Activated CD8-positive, alpha-beta T cell treated with anti-CD3 and anti-CD28 coated beads for 36 hours (primary cell): ENCODE measurements at places on chromosomes 3 and 15. TPM values are rescaled to one million over a fixed set of nuclear protein-coding genes. Genes with fewer than 3 reads are reported as not detected.

DNA sequence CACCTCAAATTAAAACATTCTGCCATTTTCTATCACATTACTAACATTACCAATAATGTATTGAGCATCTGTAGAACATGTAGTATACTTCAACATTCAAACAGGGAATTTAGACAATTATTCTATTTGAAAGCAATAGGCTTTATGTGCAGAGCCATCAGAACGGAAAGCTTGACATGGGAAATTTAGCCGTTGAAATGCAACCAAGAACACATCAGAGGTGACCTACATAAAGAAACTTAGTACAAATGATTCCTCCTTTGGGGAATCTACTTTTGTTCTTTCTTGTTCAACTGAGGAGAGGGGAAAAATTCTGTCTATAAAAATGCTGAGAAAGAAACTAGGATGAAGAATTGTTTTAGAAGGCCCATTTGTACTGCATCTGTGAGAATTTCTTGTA lies 38.6 kb upstream of the RBMS3 start:
- DNase-seq = no peak
- no peaks in the 10 kb centered on the region for H3K4me1 ChIP-seq
- H3K4me3 ChIP-seq = no peak overlapping the region
- H3K27ac ChIP-seq = no peak overlapping the region
- H3K27me3 ChIP-seq = peaks cover 1% of the 10 kb centered on the region
- H3K36me3 ChIP-seq = no peaks in the 10 kb centered on the region

The SRGAP3 gene
- total RNA-seq = 1.8 TPM

DNA sequence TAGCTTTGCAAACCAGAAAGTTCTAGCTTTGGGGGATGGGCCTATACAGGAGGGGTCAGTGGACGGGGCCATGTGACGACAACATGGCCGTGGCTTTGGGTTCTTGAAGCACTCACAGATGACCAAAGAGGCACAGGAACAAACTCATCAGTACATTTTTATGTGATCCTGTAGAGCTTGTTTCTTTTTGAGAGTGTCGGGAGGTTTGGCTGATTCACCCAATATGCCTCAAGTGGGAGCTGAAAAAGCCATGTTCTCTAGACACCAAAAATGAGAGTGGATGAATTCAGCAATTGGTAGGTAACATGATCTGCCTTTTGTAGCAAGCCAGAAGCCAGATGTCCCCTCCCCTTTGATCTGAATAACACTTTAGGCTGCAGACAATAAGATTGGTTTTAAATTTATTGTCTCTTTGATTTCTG lies 30.1 kb downstream of the GREM1 start:
- no peak overlapping the region for H3K4me3 ChIP-seq
- no peak overlapping the region for H3K27ac ChIP-seq

DNA sequence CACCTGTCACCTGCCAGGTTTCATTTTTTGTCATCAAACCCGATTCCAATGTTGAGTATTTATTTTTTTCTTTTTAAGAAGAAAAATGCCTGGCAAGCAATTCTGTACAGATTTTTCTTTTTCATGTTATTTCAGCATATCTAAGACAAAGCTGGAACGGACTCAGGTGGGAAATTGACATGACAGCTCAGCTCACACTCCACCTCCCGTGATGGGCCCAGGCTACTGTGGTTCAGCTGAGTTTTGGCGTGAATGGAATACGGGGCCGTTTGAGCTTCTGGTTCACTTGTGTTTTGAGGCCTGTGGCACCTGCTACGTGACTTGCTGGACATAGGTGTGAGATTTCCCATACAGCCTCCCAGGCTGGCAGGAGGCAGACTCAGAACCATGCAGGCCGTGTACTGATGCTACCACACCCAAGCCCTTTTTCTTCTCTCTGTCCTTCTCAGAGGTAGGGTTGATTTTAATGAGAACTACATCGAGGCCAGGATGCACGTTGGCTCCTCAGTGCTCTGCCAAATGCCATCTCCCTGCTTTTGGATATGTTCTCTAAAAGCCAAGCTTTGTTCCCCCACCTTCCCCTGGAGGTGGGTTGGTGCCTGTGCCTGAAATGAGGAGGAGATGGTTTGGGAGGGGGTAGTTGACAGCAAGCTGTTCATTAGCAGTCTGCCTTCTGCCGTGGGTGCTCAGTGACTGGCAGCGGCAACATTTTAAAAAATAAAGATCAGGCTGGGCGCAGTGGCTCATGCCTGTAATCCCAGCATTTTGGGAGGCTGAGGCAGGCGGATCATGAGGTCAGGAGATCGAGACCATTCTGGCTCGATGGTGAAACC lies 48.7 kb downstream of the TRAK1 start:
- H3K4me3 ChIP-seq = no peak overlapping the region
- no peaks in the 10 kb centered on the region for H3K27me3 ChIP-seq
- no peaks in the 10 kb centered on the region for H3K36me3 ChIP-seq

DNA sequence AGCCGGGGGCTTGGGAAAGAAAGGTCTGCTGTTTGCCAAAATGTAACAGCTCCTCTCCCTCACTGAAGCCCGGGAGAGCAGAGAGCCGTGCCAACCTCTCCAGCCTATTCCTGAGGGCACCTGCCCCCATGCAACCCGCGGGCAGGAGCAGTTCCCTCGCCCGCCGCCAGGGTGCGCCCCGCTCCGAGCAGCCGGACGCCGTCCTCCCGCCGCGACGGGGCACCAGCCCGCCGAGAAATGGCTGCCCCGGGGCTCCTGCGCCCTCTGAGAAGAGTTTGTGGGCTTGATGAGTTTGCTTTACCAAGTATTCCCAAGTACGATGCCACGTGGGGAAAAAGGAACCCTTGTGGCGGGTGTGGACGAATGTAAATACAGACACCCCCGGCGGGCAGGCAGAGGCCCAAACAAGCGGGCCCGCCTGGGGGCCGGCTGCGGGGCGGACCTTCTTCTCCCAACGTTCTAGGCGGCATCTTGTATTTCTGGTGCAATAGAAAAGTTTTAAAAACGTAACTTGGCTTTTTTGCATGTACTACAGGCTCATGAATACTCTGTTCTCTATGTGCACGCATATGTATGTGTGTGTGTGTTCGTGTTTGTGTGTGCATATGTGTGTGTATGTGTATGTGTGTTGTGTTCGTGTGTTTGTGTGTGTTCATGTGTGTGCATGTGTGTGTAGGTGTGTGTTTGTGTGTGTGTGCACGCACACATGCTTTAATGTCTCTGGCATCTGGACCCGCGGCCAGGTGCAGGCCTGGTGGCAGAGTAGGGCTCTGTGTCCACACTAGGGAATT lies 162.9 kb downstream of the CHSY1 start:
- peaks cover 8% of the 10 kb centered on the region for H3K4me1 ChIP-seq
- no peak overlapping the region for H3K27ac ChIP-seq
- no peaks in the 10 kb centered on the region for H3K27me3 ChIP-seq
- no peak overlapping the region for H3K4me3 ChIP-seq
- no peaks in the 10 kb centered on the region for H3K36me3 ChIP-seq
- peak; percentile 83 for DNase-seq

The PATL2 gene
- total RNA-seq = 16.1 TPM

- H3K4me3 ChIP-seq = no peak overlapping the region
- H3K36me3 ChIP-seq = no peaks in the 10 kb centered on the region
- no peak overlapping the region for H3K27ac ChIP-seq
- no peaks in the 10 kb centered on the region for H3K27me3 ChIP-seq
- DNase-seq = no peak
- H3K4me1 ChIP-seq = peaks cover 15% of the 10 kb centered on the region
These were observed 99.9 kb downstream of the CD47 start for GRCh38 chr3:107990926-107991325.

GRCh38 chr15:78307976-78308375 lies 8.6 kb upstream of the SKIC8 start:
- H3K4me3 ChIP-seq = no peak overlapping the region

DNA sequence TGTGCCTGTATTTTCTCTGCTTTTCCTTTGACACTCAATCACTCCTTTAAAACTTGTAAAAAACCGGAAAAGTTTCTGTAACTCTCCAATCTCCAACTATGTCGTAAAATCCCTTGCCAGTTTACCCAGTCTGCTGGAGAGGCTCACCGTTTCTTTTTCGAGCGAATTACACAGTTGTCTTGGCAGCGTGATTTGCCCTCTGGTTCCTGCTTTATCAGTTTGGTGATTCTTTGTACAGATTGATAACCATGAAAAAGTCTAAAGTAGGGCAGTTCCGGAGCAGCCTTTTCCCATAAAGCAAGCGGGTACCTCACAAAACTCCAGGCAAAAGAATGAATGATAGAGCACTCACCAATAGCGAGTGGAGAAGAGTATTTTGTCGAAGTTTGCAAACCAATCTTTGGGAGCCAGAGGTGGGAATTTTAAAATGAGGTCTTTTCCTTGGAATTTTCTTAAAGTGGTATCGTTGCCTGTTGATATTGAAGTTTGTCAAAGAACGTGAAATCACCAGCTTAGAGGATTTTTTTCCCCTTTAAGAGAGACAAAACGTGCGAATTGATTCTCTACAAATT lies at the start of gene TTC23:
Gene TTC23 (minus strand): TSS at position 312 of the 572 bp plus-strand sequence. CDS start 20,869 bp downstream, outside the sequence.
- no peaks in the 10 kb centered on the region for H3K27me3 ChIP-seq
- H3K4me1 ChIP-seq = peaks cover 26% of the 10 kb centered on the region
- H3K4me3 ChIP-seq = no peak within 1 kb of the TSS
- DNase-seq = no peak

DNA sequence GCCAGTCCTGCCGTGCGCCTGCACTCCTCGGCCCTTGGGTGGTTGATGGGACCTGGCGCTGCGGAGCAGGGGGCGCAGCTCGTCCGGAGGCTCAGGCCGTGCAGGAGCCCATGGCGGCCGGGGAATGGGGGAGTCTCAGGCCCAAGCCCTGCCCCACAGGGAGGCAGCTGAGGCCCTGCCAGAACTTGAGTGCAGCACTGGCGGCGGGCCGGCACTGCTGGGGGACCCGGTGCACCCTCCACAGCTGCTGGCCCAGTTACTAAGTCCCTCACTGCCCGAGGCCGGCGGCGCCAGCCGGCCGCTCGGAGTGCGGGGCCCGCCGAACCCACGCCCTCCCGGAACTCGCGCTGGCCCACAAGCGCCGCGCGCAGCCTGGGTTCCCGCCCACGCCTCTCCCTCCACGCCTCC lies 190.9 kb upstream of the MME start:
- H3K27ac ChIP-seq = no peak overlapping the region
- no peak for DNase-seq
- H3K27me3 ChIP-seq = no peaks in the 10 kb centered on the region
- H3K4me3 ChIP-seq = no peak overlapping the region

GRCh38 chr15:33157371-33158037 lies 37.0 kb downstream of the FMN1 start:
- peaks cover 4% of the 10 kb centered on the region for H3K27me3 ChIP-seq
- H3K27ac ChIP-seq = no peak overlapping the region
- no peak for DNase-seq

DNA sequence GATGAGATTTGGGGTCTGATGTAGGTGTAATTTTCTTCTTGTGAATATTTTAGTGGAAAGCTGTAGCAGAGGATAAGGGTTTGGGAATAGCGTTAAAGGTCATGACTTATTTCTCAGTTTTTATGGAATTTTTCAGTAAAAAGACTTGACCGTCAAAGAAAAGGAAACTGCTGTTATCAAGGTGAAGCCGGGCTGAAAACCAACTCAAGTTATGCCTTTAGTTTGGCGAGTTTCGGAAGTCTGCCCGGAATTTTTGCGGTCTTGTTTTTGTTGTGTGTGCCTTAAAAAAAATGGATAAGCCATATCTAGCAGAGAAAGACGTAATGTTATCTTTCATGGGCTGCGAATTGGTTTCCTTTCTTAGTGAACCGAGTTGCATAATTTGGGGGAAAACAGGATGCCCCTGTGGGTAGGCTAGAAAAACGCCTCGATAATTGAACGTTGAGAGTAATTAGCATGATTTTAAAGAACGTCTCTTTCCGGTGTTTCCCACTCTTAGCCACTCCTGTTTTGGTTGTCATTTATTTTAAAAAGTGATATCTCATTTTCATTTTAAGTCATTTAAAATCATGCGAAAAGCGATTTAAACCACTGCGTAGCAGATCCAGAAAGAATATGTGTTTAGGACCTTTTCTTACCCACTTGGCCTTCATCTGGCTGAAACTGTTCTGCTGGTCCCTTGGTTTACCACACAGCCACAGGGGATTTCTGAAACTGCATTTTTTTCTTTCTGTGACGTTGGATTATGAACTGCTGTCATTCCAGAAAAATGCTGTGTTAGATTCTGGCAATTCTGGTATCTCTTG lies 1.1 kb downstream of the NFKBIZ start:
- H3K36me3 ChIP-seq = peaks cover 55% of the 10 kb centered on the region
- H3K27ac ChIP-seq = peak overlapping the region; percentile 96
- H3K4me1 ChIP-seq = peaks cover 57% of the 10 kb centered on the region
- peak overlapping the region; percentile 87 for H3K4me3 ChIP-seq
- H3K27me3 ChIP-seq = no peaks in the 10 kb centered on the region

GRCh38 chr15:75352186-75353080 lies 5.6 kb downstream of the NEIL1 start:
- H3K36me3 ChIP-seq = peaks cover 25% of the 10 kb centered on the region
- no peak for DNase-seq
- H3K27ac ChIP-seq = no peak overlapping the region
- peaks cover 21% of the 10 kb centered on the region for H3K4me1 ChIP-seq
- H3K4me3 ChIP-seq = no peak overlapping the region

DNA sequence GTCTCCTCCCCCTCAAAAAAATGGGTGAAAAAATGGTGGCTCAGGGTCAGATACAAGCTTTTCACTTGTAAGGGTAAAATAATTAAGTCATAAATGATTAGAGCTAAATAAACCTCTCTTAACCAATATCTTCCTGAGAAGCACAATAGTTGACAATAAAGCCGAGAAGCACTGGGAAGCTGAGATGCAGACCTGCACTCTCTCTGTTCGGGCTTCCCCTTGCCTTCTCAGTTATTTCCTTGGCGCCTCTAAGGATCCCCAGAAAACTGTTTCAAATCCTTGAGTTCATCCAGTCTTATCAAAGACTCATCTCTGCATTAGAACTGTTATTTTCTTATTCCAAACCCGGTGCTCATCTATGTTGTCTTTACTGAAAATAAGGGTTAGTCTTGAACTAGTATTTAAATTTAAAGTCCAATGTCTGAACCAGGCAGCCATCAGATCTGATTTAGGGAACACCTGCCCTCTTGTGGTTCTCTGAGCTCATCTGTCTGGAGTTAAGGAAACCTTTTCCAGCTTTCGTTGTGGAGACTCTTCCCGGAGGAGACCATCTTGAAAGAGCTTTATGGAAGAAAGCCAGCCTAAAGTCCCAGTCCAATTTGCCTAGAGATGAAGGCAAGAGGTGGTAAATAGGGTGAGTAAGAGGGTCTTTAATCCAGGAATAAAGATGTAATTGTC lies 256.4 kb upstream of the MCTP2 start:
- H3K4me1 ChIP-seq = no peaks in the 10 kb centered on the region
- H3K4me3 ChIP-seq = no peak overlapping the region
- H3K36me3 ChIP-seq = no peaks in the 10 kb centered on the region
- H3K27me3 ChIP-seq = no peaks in the 10 kb centered on the region
- DNase-seq = no peak
- no peak overlapping the region for H3K27ac ChIP-seq

The CEMIP gene
- not detected for total RNA-seq

The DBR1 gene
- 21.2 TPM for total RNA-seq

GRCh38 chr3:101732240-101732641 lies 7.8 kb downstream of the CEP97 start:
- H3K36me3 ChIP-seq = peaks cover 57% of the 10 kb centered on the region
- H3K4me1 ChIP-seq = peaks cover under 1% of the 10 kb centered on the region
- H3K27me3 ChIP-seq = no peaks in the 10 kb centered on the region
- no peak for DNase-seq
- H3K27ac ChIP-seq = no peak overlapping the region

The SLC9C1 gene
- not detected for total RNA-seq

The UBAP1L gene
- total RNA-seq = 3.3 TPM
